ENCODE measurements at places on chromosomes 2 and 18. TPM values are rescaled to one million over a fixed set of nuclear protein-coding genes. Genes with fewer than 3 reads are reported as not detected.

Gene VRK2
- polyA plus RNA-seq: 14.6 TPM

Gene IL37
- not detected for polyA plus RNA-seq

Gene ZSWIM2
- not detected for polyA plus RNA-seq

Gene CAVIN2
- polyA plus RNA-seq: 41.4 TPM

Gene CROCC2
- polyA plus RNA-seq: 0.22 TPM

Gene LTBP1
- polyA plus RNA-seq: 43.3 TPM

Gene CYTIP
- polyA plus RNA-seq: 0.94 TPM

Gene ARMC9
- 6.3 TPM for polyA plus RNA-seq

Gene CDH20
- polyA plus RNA-seq: 1.1 TPM

Gene TWIST2
- 7.3 TPM for polyA plus RNA-seq

Gene KCNS3
- 5.5 TPM for polyA plus RNA-seq

Gene DNAJC5G
- polyA plus RNA-seq: 0.34 TPM

All from hindlimb muscle (tissue), 1 donor.